NCI-H510A (cell line): ENCODE measurements at places on chromosomes 5 and 9.
A peak's percentile ranks its signal among the peaks of the same experiment; 100 is the strongest.

DNA sequence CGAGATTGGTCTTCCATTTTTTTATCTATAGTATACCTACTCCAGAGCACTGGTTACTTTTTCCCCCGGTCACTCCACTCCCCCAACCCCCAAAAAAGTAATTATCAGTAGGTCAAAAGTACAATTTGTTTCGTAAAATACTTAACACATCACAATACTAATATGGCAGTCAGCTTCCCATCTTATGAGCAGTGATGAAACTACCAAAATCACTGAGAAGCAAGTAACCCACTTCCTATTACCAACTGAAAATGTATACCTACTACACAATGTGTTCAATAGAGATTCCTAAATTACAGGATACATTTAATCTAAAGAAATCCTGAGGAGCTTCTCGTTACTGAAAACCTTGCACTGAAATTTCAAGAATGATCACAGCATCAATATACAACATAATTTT lies 1.9 kb downstream of the CERT1 start:
- DNase-seq, result no peak

DNA sequence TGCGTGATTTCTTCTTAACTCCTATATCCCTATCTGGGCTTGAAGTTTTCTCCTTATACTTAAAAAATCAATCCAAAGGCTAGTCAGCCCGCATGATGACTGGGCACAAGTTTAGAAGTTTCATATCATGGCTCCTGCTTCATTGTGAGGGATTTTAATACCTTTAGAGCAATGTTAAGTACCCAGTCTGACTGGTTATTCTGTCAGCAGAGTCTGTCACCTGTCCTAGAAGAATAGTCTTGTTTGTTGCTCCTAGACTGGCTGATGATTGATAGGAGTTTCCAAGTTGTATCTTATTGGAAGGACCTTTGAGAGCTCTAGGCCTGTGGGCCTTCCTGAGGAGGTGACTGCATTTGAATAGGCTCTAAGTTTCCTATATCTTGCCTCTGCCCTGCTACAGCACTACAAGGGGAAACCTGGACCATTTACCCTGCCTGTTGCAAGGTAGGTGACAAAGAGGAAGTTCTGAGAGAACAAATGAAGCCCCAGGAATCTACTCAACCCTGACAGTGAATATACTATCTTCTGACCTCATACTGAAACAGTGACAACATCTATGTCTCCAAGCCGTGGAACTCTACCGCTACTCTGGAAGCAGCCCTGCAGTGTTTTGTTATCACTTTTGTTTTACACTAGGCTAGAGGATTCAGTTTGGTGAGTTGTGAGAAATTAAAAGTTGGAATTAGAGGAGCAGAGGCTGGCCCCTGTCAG lies 66.5 kb downstream of the F2RL2 start:
- no peak for DNase-seq

DNA sequence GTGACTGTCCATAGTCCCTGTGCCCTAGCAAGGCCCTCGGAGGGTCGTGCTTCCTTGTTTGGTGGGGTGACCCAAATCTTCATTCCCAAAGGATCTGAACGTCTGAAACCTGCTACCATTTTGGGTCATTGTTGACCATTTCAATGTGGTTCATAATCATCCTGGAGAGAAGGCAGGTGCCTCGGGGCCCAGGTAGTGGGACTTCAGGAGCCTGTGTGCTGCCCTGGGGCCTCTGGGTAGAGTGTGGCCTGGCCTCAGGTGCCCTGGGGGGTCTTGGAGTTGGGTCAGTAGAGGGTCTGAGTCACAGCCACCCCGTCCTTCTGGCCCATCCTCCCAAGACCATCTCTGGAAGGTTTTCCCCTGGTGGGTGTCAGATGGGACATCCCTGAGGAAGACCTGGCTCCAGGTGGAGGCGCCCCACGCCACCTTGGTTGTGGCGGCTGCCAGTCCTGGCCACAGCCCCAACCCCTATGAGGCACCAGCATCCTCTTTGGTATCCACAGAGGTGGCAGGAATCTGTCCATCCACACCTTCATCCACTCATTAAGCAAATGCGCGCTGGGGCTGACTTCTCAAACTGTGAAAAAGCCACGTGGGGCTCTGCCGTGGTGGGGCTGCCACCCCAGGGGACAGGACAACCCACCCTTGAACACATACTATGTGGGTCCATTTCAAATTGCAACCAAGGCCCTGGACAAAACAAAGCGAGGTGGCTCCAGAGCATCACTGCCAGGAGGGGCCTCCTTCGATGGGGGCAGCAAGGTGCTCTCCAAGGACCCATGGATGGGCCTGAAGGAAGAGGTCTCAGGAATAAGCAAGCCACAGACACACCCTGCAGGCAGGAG lies 41.6 kb upstream of the FCN1 start:
- DNase-seq, result no peak

DNA sequence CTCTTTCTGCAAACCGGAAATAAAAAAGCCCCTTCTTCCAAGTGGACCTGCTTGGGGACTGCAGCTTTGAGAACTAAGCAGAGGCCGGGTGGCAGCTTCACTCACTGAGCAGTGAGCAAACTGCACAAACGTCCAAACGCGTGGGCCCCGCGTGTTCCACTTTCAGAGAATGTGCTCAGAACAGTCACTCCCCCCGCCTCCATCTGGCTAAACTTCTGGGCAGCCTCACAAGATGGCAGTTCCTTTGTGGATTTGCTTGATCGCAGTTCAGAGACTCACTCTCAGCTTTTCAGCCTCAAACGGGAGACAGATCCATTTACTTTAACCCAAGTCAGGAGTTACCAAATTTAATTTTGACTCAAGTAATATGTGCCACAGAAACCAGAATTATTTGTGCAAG lies 216.6 kb downstream of the TLE1 start:
- no peak for DNase-seq

GRCh38 chr9:116288658-116289057 lies 135.1 kb downstream of the PAPPA start:
- DNase-seq, result no peak

GRCh38 chr9:17191082-17191481 lies 56.2 kb downstream of the CNTLN start:
- no peak for DNase-seq

DNA sequence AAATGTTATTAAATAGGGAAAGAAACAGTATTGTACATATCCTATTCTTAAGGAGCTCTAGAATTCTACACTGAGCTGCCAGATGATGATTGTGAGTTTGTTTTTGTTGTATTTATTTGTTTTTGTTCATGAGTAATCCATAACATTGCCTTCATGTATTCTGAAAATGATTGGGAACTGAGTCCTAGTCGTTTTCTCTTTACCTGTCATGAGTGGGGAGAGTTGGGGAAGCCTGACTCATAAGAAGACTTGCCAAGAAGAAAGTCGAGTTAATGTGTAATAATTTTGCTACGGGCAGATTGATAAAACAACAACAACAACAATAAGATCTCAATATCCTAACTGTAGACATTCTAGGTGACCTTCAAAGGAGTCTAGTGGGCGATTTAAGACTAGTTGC lies 103.8 kb downstream of the ANKRD55 start:
- no peak for DNase-seq

DNA sequence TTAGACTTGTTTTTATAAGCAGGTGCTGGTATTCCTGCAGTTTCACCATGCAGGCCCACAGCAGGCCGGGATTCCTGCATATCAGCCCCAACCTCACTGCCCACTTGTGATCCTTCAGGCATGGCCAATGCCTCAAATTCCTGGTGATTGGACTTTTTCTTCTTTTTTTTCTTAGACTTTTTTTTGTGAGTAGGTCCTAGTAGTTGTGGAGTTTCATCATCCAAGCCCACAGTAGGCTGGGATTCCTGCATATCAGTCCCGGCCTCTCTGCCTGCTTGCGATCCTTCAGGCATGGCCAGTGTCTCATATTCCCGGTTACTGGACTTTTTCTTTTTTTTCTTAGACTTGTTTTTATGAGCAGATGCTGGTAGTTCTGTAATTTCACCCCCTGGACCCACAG lies 4.8 kb downstream of the TTF1 start:
- DNase-seq, result no peak

GRCh38 chr9:135134268-135135022 lies 47.0 kb downstream of the OLFM1 start:
- no peak for DNase-seq

DNA sequence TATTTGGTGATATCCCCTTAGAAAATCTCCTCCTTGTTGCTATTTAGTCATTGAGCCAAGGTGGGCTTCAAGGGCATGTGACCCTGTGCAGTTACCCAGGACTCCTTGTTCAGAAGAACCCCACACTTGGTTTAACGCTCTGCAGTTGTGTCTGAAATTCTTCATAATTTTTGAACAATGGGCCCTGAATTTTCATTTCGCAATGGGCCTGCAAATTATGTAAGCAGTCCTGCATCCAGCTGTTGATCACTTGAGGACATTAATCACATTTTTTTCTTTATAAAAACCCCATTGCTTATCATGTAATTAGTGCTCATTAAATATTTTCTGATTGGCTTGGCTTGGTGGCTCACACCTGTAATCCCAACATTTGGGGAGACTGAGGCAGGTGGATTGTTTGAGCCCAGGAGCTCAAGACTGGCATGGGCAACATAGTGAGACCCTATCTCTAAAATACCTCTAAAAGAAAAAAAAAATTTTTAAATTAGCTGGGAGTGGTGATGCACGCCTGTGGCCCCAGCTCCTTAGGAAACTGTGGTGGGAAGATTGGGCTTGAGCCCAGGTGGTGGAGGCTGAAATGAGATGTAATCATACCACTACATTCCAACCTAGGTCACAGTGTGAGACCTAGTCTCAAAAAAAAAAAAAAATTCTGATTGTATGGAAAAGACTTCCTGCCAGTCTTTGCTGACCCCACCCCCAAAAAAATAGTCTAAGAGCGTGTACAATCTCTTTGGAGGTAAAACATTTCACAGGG lies 194.2 kb upstream of the HAPLN1 start:
- DNase-seq, result no peak

DNA sequence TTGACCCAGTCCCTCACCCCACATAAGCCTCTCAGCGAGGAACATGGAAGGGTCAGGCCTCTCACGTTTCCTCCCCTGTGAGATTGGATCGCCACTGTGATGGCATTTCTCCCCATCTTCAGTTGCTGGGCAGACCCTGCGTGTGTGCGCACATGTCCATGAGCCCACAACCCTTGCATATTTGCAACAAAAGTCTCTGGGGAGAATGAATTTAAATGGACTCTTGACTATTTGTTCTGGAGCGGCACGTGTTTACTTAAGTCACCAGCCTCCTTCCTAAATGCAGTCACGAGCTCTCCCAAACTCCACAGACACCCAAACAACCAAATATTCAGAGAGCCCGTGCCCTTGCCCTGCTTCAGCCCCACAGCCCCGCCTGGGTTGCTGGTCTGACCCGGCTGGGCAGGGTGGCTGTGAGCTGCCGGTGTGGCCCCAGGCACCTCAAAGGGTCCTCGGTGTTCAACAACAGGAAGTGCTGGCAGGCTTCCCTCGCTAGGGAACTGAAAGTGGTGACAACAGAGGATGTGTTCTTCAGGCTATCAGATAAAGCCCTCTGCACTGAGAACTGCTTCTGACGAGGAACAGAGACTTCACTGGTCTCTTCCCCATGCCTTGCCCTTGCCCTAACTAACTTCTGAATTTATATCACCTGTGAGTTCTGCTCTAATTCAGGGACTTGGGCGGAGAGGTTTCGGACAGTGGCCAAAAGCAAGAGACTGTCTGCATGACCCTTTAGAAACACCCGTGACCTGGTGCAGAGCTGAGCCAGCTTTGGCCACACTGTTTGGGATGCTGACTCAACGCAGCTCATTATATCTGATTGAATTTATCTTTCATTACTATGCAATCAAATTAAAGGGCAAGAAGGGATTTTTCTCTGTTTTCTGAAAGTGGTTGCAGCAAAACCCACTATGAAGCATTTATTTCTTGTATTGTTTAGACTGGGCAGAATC lies 19.2 kb upstream of the CD180 start:
- no peak for DNase-seq

DNA sequence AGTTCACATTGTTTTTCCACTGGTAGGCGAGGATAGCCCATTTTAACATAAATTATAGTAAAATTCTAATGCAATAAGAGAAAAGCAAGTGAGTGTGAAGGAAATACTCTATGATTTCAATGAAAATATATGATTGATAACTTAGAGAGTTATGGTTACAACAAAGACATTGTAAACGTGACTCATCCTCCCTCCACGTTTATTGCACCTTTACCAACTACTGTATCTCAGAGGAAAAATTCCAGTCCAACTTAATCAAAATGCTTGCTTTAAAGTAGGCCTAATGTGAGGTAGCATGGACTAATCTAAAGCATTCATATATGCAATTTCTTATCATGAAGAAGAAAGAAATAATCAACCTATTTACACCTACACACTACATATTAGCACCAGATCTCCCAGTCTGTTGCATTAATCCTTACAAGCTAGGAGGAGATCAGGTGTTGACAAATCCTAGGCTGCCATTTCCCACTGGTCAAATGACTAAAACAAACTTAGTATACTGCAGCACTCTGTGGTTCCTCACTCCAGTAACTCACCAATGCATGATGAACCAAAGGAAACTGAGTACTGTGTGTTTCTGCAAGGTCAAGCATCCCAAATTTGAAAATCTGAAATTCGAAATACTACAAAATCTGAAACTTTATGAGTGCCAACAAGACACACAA lies 41.7 kb downstream of the ECPAS start:
- no peak for DNase-seq

DNA sequence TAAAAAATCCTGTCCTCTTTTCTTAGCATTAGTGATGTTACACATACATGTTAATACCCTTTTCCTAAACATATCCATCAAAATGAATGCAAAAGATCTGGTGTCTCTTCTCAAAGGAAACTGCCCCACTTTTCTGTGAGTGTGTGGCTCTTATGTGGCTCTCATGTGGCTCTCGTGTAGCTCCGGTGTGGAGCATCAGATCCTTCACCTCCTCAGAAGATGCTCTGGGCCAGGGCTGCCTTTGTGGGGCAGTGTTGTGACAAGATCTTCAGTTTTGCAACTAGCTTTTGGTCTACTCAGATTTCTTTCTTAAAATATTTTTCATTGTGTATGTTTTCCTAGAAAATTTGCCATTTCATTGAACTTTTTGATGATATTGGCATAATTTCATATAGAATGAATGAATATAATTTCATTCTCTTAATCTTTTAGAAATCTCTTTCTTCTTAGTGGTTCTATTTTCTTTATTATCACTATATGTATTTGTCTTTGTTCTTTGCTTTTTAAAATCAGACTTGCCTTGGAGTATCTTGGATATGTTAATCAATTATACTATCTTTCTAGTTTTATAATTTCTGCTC lies 19.4 kb downstream of the GARNL3 start:
- no peak for DNase-seq

- DNase-seq, result no peak
Observed at GRCh38 chr9:80755586-80755985, 933.8 kb downstream of the TLE1 start.

DNA sequence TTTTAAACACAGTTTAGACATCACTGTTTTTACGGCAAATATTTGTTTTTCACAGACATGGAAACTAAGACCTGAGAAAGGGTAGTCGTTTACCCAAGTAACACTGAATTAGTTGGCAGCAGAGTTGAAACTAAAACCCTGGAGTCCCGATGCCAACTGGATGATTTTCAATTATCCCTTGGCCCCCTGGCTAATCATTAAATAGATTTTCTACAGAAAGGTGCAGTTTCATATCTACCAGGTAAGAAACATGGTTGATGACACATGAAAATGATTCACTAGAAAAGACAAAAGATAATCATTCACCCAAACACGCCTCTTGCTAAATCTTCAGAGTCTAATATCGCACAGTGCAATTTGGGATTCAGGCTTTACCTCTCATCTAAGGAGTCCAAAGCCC lies 136.9 kb downstream of the SEMA5A start:
- DNase-seq, result no peak

- peak; percentile 54 for DNase-seq
Observed at GRCh38 chr5:138753794-138754698, 821 bp downstream of the CTNNA1 start.

- no peak for DNase-seq
Observed at GRCh38 chr5:158660726-158661125, 439.0 kb downstream of the EBF1 start.

- no peak for DNase-seq
Observed at GRCh38 chr9:68488126-68488525, 52.6 kb downstream of the TMEM252 start.
